ENCODE measurements at places on chromosomes 2 and 18.

DNA sequence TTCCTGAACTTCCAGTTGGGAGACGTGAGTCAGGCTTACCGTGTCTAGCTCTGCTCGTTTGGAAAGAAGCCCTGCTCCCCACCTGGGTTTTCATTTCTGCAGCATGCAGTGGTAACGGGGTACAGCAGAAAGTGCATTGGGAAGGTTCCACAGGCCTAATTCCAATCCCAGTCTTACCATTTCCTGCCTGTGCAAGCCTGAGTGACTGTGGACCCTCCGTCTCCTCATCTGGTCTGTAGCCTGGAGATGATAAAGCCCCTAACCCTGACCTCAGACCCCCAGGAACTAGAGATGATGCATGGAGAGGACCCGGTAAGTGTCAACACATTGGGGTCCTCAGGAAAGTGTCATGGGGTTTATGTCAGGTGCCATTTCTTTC is 5.8 kb upstream of the PSD4 start:
- DNase-seq: no peak

- DNase-seq: no peak
These were observed 54.5 kb downstream of the LONRF2 start for GRCh38 chr2:100267751-100268150.

DNA sequence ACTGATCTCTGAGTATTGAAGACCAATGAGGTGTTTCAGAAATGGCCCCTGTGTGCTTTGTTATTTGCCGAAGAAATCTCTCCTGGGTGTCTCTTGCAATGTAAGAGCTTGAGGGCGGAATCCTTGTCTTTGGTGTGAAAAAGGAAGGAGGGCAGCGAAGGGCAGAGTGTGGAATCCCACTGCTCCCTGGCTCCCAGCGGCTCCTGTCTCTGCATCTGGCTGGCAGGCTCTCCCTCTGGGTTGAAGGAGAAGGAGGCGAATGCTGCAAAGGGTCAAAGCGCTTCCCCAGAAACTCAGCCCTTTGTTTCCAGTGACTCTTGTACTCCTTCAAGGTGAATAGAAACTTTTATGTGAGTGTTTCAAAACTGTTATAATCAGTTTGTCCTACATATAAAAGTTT is 457.5 kb downstream of the CNTNAP5 start:
- no peak for DNase-seq

GRCh38 chr2:75381032-75381431 is 179.7 kb downstream of the EVA1A start:
- DNase-seq: peak; percentile 23

DNA sequence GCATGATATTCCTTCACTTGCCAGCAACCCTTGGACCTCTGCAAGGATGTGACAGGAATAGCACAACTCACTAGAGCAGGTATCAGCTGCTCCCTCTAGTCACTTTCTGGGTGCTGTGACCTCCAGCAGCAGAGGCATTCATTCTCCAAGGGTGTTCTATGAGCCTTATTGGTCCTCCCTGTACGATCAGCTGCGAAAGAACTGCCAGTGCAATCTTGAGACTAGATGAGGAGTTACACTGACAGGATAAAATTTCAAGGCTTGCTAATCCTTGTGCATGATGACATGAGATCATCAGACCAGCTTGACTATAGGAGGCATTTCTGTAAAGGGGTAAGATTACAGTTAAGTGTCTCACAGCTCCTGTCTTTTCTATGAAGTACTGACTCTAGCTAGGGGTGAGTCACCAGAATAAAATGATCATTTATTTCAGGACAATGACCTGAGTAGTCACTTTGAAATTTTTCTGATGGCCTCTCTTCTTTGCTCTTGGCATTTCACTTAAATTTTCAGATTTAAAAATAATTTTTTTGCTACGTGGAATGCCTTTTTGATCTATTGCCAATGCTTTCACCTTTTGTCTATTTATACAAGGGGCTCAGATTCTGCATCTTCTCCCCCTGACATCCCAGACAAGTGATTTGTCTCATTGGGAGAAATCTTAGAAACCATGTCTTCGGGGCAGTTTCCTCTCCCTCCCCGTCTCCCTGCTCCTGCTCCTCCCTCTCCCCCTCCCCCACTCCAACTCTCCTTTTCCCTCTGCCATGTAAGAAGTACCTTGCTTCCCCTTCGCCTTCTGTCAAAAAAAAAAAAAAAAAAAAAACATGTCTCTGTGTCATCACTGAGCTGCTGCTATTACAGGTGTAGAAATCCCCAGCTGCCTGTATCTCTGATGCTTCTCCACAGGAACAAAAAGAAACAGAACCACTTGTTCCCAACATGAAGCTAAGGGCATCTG is 49.2 kb upstream of the FRZB start:
- DNase-seq: no peak

Measured in pancreas (tissue), 10 donors.